ENCODE measurements at places on chromosomes 13 and 19.
A peak's percentile ranks its signal among the peaks of the same experiment; 100 is the strongest.

DNA sequence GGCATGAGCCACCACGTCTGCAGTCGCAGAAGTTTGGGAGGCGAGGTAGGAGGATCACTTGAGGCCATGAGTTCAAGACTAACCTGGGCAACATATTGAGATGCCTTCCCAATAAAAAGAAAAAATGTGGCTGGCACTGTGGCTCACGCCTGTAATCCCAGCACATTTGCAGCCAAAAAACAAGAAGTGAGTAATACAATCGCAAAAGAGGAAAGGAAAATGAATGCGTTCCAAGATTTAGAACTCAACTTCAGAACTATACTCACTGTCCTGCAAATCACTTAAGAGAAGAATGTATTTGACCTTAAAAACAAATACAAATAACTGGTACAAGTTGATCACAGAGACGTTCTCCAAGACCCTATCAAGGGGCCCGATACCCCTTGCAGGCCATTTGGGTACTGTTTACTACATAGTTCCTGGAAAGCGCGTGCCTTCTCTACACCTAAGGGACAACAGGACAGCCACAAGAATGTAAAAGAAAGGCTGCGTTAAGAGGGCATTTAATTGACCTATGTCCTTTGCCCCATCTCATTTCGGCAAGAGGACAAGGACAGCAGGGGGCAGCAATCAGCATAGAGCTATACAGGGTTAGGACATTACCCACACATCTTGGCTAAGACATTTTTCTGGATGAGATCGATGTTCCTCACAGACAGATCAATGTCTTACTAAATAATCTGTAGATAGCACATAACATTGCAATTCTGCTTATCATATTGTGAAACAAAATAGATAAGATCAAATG lies 41.3 kb downstream of the FLT3 start:
- peak; percentile 16 for DNase-seq

DNA sequence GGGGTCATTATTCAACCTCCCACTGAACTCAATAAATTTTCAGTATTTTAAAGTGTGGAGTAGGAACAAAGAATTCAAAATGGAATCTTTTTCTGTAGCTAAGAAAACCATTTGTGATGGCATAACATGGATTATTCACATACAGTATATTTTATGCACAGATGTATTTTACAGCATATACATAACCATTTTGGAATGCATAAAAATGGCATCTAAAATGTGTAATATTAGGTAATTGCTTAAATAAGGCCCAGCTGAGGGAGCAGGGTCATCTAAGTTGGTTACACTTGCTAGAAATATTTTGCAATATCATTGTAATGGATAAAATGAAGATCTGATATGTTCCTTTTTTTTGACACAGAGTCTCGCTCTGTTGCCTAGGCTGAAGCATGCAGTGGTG lies 146.9 kb downstream of the LMO7 start:
- DNase-seq, result no peak

- no peak for DNase-seq
Measured at GRCh38 chr13:110665491-110666254, 40.2 kb downstream of the CARS2 start.

DNA sequence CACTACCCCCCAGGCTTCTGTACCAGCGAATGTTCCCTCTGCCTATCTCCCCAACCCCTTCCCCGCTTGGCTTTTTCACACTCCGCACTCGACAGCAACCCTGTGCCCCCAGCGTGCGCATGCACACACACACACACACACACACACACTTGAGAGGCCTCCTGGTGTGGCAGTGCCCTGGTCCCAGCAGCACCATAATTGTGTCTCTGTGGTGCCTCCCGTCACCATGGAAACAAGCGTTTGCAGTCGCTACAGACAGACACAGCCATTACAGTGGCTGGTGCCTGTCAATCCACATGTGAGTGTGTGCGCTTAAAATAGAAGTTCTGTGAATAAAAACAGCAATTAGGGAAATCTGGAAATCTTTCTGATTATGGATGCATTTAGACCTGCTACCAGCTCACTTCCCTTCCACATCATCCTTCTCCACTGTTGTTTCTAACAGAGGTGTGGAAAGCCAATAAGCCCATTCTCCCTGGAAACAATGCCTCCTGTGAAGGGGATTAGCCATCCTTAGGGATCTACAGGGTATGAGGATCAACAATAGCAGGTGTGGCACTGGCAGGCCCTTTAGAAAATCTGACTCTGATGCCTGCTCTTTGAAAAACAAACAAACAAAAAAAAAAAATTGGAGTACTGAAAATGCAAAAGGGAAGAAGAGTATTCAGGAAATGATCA lies 146.3 kb downstream of the DCLK1 start:
- peak; percentile 11 for DNase-seq

GRCh38 chr13:21481359-21481758 lies 22.3 kb upstream of the ZDHHC20 start:
- DNase-seq, result peak; percentile 82

- DNase-seq, result no peak
Measured at GRCh38 chr19:280541-281009, 10.6 kb downstream of the PLPP2 start.

- DNase-seq, result no peak
Measured at GRCh38 chr13:71939186-71939585, 72.2 kb upstream of the DACH1 start.

GRCh38 chr13:44507639-44508038 lies 68.5 kb downstream of the TSC22D1 start:
- no peak for DNase-seq

DNA sequence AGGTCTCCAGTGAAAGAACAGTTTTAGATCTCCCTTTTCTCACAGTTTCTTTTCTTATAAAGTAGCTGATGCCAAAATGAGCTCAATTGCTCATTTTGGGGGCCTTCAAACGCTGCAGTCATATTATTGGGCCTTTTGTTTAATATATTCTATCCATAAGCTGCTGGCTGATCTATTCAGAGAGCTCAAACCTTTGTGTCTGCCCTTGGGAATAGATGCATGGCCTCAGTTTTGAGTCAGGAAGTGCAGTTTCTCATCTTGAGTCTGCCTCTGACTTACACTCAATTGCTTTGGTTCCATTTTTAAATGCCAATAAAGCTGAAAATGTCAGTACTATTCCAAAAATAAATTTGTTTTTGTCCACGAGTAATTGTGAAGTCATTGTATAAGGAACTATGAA lies 468.9 kb downstream of the KLF12 start:
- no peak for DNase-seq

DNA sequence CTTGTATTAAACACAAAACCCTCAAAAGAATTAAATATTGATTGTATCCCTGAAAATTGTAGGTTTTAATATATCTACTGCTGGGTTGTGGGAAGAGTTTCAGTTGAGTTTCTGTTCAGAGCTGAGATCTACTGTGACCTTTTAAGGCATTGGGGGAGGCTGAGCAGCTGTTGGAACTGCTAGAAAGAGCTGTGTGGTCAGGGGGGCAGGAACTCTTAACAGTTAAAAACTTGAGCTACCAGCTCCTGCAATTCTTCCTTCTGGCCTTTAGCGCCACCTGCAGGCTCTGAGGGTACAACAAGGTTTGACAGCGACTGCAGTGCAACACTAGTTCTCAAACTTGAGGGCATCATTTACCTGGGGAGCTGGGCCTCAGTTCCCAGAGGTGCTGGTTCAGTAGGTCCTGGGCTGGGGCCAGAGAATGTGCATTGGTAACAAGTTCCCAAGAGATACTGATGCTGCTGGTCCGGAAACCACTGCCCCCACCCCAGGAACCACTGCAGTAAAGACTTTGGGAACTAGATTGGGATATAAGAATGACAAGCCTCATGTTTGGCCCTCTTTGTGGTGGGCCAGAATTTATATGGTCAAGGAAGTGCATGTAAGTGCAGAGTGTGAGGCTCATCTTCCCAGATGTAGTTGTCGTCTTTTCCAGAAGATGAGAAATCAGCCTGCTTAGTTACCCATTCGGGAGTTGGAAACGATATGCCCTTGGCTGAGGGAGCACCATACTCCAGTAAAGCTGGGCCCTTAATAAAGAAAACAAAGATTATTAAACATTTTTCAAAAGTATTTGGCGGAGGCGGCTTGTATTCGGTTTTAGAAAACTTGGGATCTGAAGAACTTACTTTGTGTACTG lies 2.6 kb downstream of the RNASEH2B start:
- peak; percentile 97 for DNase-seq

GRCh38 chr13:104086759-104087158 lies 1020.5 kb upstream of the SLC10A2 start:
- no peak for DNase-seq

GRCh38 chr19:31548941-31549340 lies 199.7 kb upstream of the TSHZ3 start:
- DNase-seq, result peak; percentile 21

DNA sequence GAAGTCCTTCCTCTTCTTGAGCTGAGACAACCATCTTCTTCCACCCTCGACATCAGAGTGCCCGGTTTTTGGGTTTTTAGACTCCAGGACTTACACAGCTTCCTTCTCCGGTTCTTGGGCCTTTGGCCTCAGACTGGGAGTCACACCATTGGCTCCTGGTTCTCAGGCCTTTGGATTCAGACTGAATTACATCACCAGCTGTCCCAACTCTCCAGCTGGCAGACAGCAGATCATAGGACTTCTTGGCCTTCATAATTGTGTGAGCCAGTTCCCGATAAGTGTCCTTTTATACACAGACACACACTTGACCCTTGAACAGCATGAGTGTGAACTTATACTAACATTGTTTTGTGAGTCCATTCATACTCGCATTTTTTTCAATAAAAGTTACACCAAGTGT lies 166.0 kb upstream of the UBL3 start:
- DNase-seq, result no peak

GRCh38 chr19:39874404-39874803 lies 28.2 kb upstream of the FBL start:
- no peak for DNase-seq

GRCh38 chr19:50658441-50659317 lies 9.4 kb downstream of the C19orf81 start:
- DNase-seq, result no peak

DNA sequence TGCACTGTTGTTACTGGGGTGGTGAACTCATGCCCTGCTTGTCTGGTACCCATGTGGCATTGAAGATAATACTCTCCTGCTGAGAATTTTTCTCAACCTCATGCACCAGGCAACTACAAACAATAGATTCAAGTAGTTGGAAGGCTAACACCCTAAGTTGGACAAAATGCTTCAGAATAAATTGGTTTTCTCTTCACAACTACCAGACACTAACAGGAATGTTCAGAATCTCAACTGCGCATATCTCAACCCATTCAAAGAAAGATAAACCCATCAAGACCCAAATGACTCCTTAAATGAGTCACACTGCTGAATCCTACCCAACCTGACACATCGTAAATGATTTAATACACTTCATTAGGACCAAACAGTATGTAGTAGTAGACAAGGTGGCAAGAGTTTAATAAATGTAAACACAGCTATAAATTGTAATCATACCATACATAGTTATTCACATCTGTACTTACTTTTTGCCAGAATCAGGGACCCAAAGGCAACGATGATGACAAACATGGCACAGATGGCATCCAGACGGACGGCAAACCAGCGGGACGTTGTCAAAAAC lies 227.4 kb downstream of the ABCC4 start:
- DNase-seq, result no peak

- DNase-seq, result peak; percentile 55
Measured at GRCh38 chr13:50085063-50085462, 69.8 kb downstream of the KCNRG start.

DNA sequence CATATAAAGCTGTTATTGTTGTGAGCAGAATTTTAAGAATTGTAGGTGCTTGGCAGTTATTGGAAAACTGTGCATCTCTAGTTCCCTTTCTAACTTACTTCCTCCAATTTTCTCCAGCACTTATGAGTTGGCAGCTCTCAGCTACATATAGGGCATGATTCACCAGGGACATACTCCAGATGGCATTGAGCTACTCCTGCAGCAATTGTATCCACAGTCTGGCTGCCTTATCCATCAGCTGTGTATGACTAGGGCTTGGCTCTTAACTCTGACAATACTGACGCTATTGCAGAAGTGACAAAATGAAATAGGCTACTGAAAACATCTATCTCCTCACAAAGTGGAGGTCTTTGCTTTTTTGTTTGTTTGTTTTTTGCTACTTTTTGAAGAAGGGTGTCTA lies 276.7 kb downstream of the POU4F1 start:
- DNase-seq, result peak; percentile 1

- peak; percentile 91 for DNase-seq
Measured at GRCh38 chr19:13796301-13797057, 1.2 kb downstream of the ZSWIM4 start.

GRCh38 chr13:35808846-35809245 lies 322.3 kb downstream of the DCLK1 start:
- DNase-seq, result no peak

GRCh38 chr13:78596736-78597601 lies 6.4 kb downstream of the POU4F1 start:
- no peak for DNase-seq

DNA sequence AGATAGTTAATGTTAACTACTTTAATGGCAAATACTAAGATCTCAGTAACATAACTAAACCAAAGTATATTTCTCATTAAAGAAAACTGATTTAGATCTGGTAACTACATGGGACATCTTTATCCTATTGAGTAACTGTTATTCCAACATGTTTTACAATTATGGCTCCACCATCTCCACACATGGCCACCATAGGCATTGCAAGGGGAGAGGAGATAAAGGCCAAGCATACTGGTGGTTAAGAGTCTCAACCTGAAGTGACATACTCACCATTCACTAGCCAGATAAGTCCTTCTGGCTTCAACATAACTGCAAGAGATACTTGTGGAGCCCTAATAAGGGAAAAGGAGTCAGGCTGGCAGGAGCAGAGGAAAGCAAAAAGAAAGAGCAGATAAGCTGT lies 1586.4 kb upstream of the SPRY2 start:
- no peak for DNase-seq

GRCh38 chr13:43154156-43154651 lies 130.8 kb downstream of the DNAJC15 start:
- no peak for DNase-seq

Measured in LHCN-M2 (cell line).